ENCODE measurements at places on chromosomes 12 and 14.

DNA sequence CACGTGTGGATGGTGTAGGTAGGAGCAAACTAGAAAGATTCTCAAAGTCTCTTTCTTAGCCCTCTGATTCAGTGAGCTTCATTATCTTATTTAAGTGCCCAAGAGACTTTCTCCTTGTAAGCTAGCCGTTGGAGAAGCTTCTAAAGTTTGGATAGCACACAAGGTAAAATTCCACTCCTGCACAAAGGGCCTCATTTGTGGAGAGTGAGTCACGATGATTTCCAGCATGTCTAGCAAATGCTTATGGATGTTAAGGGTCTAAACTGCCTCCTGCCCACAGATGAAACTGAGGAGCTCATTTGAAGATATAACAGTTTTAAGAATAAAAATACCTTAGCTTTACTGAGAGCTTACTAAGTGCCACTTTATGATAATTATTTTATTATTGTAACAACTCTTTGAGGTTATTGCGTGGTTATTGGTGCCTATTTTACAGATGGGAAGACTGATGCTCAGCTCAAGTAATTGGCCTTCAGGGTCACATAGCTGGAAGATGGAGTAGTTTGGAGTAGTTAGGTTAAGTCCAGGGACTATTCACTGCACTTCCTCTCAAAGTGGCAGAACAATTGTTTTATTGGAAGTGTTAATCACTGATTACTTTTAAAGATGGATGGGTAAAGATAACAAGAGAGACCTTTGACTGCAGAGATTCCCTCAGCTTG, 78.7 kb upstream of the HIF1A start:
- no peak for DNase-seq

GRCh38 chr12:46524778-46525177, 152.2 kb upstream of the SLC38A2 start:
- DNase-seq: no peak

- DNase-seq: no peak
These were observed 9.6 kb upstream of the ART4 start for GRCh38 chr12:14852880-14853279.

DNA sequence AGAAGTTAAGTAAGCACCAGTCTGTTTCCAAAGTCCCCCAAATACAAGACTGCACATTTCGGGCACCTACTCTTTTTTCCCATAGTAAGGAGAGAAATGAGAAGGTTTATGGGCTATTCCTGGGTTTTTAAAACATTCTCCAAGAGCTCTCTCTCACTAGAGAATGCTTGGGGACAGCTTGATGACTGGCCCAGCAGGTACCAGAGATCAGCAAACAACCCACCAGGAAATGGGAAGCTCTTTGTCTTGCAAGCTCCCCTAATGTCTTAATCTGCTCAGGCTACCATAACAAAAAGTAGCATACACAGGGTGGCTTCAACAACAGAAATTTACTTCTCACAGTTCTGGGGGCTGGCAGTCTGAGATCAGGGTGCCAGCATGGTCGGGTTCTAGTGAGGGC, 41.8 kb upstream of the CRY1 start:
- DNase-seq: no peak

GRCh38 chr12:104414581-104415341, 42.0 kb upstream of the CHST11 start:
- no peak for DNase-seq

All from GM12891 (cell line).